ENCODE measurements at places on chromosomes 7 and 10. TPM values are rescaled to one million over a fixed set of nuclear protein-coding genes. Genes with fewer than 3 reads are reported as not detected.

The C10orf90 gene
- total RNA-seq: not detected

DNA sequence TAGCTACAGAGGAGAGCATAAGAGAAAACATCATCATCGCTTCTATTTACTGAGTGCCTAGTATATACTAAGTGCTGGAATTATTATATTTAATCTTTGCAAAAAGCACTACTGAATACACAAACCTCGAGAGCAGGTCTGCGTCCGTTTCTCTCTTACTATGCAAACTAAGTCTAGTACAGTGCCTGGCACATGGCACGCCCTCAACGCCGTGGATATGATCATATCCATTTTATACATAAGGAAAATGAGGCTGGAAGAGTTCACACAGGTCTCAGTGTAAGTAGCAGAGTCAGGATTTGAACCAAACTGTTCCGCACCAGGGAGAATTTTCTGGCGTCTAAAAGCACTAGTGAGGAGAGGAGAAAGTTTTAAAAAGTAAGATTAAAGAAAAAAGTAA, 17.6 kb downstream of the MXI1 start:
- no peak for DNase-seq

- no peak for DNase-seq
Observed at GRCh38 chr10:102595897-102596296, 48.4 kb upstream of the TRIM8 start.

The MMD2 gene
- not detected for total RNA-seq

The KLF6 gene
- total RNA-seq: 7.5 TPM

DNA sequence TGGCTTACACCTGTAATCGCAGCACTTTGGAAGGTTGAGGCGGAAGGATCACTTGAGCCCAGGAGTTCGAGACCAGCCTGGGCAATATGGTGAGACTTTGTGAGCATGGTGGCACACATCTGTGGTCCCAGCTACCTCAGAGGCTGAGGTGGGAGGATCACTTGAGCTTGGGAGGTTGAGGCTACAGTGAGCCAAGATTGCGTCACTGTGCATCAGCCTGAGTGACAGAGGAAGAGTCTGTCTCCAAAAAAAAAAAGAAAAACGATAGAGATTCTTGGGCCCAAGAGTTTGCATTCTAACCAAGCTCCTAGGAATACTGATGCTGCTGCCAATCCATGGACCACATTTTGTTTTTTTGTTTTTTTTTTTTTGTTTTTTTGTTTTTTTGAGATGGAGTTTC, 12.1 kb downstream of the MYOZ1 start:
- DNase-seq: no peak

GRCh38 chr10:100773646-100774045, 28.3 kb downstream of the PAX2 start:
- DNase-seq: no peak
